ENCODE measurements at places on chromosomes 3 and 15.

DNA sequence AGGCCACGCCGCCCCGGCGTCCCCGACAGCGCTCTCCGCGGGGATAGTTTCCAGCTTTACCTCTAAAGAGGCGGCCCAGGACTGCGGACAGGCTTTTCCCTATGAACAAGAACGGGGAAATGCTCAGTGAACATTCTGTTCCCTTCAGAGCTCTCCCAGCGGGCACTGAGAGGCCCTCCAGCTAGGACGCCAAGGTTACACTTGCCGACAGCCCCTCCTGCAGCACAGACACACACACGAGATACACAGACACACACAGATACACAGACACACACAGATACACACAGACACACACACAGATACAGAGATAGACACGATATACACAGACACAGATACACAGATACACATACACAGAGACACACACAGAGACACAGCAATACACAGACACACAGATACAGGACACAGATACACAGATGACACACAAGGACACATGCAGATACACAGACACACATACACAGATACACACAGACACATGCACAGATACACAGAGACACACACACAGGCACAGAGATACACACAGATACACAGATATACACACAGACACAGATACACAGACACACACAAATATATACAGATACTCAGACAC is 533 bp upstream of the OCA2 start:
- no peak for DNase-seq

- no peak for DNase-seq
These were observed 22.7 kb downstream of the SACM1L start for GRCh38 chr3:45711931-45712330.

DNA sequence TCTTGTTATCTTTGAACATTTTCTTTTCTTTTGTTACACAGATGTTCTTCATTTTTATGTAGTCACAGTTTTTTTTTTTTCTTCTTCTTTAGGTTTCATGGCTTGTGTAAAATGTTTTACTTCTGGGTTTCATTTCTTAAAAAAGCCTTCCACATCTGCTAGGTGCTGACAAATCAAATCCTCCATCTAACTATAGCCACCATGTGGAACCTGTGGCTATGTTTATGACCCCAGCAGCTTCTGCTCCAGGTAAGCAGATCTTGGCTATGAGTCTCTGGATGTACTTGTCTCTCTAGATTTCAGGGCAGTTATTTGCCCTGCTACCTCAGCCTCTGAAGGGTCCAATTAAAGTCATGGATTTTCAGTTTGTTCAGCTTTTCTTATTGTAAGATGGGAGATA is 44.5 kb downstream of the OXSM start:
- no peak for DNase-seq

- no peak for DNase-seq
These were observed 1187.1 kb downstream of the ROBO1 start for GRCh38 chr3:78580681-78581080.

DNA sequence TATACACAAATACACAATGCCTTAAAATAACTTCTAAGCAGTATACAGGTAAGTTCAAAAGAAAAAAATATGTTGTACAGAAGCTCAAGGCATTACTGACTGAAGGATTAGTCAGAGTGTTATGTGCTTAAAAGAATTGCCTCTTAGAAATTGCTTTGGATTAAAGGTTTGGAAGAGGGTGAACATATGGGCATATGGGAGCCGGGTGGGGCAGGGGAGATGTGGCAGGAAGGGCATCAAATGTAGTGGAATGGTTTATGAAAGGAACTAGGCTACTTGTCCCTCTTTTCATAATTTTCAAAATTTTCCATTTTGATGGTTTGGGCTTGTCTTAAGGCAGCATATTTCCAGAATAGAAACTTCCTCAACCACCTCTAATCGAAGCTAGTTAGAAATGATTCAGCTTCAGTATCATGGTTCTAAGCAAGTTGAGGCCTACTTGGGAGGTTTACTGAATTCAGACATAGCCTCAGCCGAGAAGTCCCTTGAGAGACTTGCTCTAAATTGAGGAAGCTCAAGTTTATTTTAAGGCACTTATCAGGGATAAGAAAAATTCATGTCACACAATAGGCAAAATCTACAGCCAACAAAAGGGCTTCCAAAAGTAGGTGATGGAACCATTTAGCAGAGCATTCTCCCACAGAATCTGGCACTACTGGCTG is 10.1 kb upstream of the GOLGB1 start:
- no peak for DNase-seq

All from T1000 (cell line).